ENCODE measurements at places on chromosomes 3 and 15.

DNA sequence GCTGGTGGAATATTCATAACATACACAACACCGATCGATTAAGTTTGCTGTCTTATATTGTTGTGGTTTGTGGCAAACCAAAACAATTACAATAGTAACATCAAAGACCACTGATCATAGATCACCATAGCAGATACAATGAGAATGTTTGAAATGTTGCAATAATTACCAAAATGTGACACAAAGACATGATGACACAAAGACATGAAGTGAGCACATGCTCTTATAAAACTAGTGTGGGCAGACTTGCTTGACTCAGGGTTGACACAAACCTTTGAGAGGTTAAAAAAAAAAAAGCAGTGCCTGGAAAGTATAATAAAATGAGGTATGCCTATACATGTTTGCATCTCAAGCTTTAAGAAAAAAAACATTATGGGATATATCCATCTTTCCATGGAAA lies 130.3 kb downstream of the NR1I2 start:
- DNase-seq: no peak

DNA sequence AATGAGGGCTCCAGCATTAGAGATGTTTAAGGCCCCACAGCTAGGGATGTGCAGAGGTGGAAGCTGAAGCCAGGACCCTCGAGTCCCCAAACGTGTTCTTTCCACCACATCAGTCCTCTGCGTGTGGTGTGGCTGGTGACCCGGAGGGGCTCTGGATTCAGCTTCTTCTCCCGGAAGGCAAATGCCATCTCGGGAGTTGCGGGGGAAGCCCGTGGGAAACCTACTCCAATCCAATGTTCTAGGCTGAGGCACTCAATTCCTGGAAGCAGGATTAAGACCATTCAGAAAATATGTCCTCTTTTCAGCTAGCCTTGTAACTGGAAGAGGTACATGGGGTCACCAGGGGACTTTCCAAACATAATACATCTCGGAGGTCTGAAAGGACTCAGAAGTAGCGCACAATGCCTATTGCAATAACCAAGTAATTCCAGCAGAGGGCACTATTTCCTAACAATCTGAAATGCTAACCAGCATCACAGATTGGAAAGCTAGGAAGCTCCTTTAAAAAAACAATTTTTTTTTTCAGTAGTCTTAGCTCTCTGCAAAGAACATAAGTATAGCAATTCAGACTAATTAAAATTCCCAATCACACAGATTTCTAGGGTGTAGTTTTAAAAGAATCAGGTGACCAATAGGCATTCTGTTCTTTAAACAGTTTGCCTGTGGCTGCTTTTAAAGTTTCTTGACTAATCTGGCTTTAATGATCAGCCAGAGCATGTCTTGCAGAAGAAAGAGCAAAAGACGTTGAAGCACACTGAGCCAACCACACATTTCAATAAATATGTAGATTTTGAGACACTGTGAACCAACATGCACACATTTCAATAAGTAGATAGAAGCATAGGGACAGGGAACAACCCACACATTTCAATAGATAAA lies 36.1 kb downstream of the BNC1 start:
- DNase-seq: no peak

GRCh38 chr3:13079051-13079450 lies 5.8 kb upstream of the IQSEC1 start:
- no peak for DNase-seq

- no peak for DNase-seq
Measured at GRCh38 chr3:99232696-99233095, 331.2 kb upstream of the DCBLD2 start.

DNA sequence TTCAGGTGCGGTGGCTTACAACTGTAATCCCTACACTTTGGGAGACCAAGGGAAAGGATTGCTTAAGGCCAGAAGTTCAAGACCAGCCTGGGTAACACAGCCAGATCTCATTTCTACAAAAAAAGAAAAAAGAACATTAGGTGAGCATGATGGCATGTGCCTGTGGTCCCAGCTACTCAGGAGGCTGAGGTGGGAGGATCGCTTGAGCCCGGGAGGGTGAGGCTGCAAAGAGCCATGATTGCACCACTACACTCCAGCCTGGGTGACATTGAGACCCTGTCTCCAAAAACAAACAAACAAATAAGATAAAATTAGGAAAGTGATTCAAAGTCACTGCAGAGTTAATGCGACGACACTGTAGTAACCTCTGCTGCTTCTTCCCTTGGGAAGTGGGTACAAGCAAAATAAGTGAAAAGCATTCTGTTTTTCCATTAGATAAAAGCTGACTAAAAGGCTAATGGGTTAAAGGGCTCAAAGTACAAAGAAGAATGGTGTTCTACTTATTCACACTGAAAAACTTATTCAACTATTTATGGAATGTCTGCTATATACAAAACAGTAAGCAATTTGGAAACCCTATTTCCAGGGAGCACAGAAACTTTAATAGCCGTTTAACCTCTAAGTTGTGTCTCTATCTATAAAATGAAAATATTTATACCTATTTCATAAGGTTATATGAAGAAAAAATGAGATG lies 8.0 kb upstream of the RPS27L start:
- no peak for DNase-seq

GRCh38 chr3:152290374-152290773 lies 21.6 kb downstream of the MBNL1 start:
- no peak for DNase-seq

GRCh38 chr3:27378331-27378730 lies 9.1 kb upstream of the NEK10 start:
- DNase-seq: no peak

DNA sequence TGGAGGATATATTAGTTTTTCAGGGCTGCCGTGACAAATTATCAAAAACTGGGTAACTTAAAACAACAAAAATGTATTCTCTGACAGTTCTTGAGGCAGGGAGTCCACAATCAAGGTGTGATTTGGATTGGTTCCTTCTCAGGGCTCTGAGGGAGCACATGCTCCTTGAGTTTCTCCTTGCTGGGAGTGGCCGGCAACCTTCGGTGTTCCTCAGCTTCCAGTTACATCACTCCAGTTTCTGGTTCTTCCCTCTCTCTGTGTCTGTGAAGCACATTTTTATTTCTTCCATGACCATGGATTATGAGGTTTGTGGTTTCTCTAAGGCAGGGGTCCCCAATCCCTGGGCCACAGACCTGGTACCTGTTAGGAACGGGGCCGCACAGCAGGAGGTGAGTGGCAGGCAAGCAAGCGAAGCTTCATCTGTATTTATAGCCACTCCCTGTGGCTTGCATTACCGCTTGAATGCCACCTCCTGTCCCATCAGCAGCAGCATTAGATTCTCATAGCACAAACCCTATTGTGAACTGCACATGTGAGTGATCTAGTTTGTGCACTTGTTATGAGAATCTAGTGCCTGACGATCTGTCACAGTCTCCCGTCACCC lies 24.3 kb downstream of the LRRC28 start:
- no peak for DNase-seq

DNA sequence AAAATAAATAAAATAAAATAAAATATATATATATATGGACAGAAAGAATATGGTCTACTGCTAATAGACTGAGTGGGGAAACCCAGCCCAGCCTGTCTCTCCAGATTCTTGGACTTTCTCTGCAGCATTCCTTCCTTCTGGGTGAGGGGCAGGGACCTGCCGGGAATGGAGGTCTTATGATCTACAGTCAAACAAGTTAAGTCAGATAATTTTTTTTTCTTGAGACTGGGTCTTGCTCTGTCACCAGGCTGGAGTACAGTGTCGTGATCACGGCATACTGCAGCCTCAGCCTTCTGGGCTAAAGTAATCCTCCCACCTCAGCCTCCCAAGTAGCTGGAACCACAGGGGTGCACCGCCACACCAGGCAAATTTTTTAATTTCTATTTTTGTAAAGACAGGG lies 33.5 kb upstream of the ZNF774 start:
- DNase-seq: no peak

DNA sequence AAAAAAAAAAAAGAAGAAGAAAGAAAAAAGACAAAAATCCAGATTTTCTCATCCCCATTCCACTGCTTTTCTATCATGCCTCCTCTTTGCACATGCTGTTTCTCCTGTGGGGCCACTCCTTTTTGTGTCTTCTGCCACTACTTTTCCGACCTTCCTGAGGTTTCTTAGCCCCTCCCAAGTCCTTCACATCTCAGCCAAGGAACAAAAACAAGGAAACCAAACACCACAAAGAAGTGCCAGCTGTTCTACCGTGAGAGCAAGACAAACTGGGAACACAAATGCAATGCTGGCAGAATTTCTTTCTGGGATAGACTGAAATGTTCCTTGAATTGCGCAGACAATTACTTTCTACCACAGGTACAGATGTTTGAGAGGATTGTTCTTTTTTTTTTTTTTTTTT lies 83.2 kb downstream of the MB21D2 start:
- DNase-seq: no peak

- no peak for DNase-seq
Measured at GRCh38 chr15:63156755-63157117, 541 bp downstream of the RPS27L start.

GRCh38 chr3:33889394-33890039 lies 91.1 kb downstream of the PDCD6IP start:
- no peak for DNase-seq

- no peak for DNase-seq
Measured at GRCh38 chr15:57751177-57751800, 44.8 kb downstream of the POLR2M start.

GRCh38 chr15:68264282-68264681 lies 13.3 kb upstream of the FEM1B start:
- DNase-seq: no peak

GRCh38 chr3:150407051-150407807 lies 869 bp upstream of the TSC22D2 start:
- DNase-seq: no peak

DNA sequence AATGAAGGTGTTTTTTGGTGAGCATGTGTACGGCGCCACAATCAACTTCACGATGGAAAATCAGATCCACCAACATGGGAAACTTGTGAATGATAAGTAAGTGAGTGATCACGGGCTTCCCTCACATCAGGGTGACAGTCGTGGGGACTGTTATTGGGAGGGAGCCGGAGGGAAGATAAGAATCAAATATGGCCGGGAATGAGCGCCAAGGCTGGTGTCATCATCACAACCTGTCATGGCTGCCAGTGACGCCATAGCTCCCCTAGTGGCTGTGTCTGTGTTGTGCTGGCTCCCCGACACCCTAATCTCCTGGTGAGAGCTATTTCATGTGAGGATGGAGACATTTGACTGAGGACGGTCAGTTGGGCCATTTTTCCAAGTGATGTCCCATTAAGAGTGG lies 168.5 kb downstream of the SV2B start:
- DNase-seq: no peak

GRCh38 chr3:136353461-136353860 lies 103.3 kb downstream of the PCCB start:
- no peak for DNase-seq

- DNase-seq: no peak
Measured at GRCh38 chr15:57382215-57382614, 5.9 kb downstream of the CGNL1 start.

DNA sequence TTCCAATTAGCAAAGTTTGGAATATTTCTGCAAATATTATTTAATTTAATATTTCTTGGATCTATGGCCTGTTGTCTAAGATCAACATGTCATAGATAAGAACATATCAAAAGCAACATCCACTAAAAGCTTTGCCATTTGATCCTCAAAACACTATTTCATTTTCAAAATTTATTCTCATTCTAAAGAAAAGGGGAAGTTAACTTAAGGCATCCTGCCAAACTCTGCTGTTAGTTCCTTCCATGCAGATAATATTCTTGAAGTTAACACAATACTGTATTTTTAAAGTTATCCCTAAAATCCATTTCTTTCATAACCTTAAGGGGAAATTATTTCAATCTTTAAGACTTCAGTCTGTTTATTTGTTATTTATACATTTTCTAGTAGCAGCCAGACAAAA lies 28.2 kb upstream of the GBE1 start:
- no peak for DNase-seq

- DNase-seq: no peak
Measured at GRCh38 chr15:92415639-92416297, 22.1 kb downstream of the ST8SIA2 start.

DNA sequence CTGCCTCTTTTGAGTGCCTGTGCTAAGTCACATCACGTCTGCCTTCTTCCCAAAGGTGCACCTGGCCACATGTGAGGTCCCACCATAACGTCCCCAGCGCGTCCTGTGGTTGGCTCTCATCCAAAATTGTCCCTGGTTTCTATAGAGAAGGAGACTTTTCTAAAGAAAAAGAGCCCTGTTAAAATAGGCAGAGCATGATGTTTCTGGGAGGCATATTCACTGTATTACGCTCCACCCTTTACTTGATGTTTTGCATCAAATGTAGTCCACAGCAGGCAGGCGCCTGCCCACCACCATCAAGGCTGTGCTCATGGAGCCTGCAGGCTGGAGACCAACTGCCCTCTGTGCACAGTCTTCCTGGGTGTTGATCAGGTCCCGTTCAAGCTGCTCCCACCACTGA lies 36.3 kb downstream of the WHAMM start:
- DNase-seq: no peak

GRCh38 chr3:39134305-39134704 lies 19.1 kb downstream of the CSRNP1 start:
- DNase-seq: no peak

- DNase-seq: no peak
Measured at GRCh38 chr3:79898907-79899306, 131.1 kb upstream of the ROBO1 start.

DNA sequence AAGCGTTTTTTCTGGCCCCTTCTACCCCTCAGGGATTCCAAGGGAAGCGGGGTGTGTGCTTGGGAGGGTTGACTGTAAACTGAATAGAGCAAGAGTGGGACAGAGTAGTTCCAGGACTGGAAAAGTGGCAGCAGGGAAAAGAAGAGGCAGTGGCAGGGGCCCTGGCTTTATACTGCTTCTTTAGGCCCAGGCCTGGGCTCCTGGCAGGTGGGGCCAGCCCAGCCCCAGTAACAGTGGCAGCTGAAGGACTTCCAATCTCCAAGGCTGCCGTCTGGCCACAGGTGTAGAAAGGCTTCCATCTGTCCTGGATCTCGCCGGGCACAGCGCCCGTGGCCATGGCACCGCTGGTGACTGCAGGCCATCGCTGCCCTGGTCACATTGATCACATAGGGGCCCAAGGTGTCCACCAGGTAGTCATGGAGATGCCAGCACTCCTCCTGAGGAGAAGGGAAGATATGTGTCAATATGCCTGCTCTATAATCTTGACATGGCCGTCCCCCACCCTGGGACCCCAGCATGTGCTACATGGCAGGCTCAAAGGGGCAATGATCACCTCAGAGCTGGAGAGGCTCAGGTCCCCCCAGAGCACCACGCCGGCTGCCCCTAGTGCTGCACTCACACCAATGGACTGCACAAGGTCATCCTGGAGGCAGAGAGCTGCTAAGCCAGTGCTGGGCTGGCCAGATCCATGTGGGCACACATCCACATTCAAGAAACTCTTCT lies 1.0 kb upstream of the IFRD2 start:
- no peak for DNase-seq

- no peak for DNase-seq
Measured at GRCh38 chr3:101814835-101815234, 34.5 kb upstream of the NFKBIZ start.

GRCh38 chr3:129162729-129163579 lies 2.1 kb upstream of the ISY1 start:
- DNase-seq: no peak

Measured in stimulated activated CD8-positive, alpha-beta memory T cell treated with anti-CD3 and anti-CD28 coated beads, Interleukin-15, amount 100 ng/mL, for 24 hours (primary cell).